ENCODE measurements at places on chromosomes 5 and 9.

GRCh38 chr5:4584982-4585381, 555.1 kb upstream of the ADAMTS16 start:
- DNase-seq = peak; percentile 97

GRCh38 chr9:7935681-7936080, 136.1 kb upstream of the DMAC1 start:
- DNase-seq = peak; percentile 41

GRCh38 chr9:120331913-120332312, 248.1 kb downstream of the CDK5RAP2 start:
- no peak for DNase-seq

GRCh38 chr5:1239505-1240251, 14.5 kb downstream of the SLC6A18 start:
- no peak for DNase-seq

- DNase-seq = no peak
Measured at GRCh38 chr5:174625591-174626350, 98.6 kb upstream of the MSX2 start.

DNA sequence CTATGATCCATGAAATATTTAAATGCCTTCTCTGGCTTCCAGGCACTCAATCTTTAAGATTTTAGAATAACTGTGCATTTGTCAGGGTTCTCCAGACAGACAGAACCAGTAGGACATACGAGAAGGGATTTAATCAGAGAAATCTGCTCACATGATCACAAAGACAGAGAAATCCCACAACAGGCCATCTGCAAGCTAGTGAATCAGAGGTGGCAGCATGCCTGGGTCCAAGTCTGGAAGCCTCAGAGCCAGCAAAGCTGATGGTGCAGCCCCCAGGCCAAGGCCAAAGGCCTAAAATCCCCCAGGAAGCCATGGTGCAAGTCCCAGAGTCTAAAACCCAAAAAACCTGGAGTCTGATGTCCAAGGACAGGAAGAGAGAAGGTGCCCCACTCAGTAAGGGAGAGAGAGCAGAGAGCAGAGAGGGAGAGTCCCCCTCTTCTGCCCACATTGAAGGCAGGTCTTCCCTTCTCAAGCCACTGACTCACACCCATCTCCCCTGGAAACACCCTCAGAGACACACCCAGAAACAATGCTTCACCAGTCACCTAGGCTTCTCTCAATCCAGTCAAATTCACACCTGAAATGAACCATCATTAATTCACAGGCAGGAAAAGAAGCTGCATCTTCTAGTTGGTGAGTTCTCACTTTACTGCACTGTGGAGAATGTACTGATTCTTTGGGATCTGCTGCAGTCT, 48.7 kb downstream of the CAMSAP1 start:
- no peak for DNase-seq

GRCh38 chr5:132321109-132321721, 27.0 kb downstream of the SLC22A4 start:
- DNase-seq = no peak

Data from fibroblast of lung (primary cell).